ENCODE measurements at places on chromosomes 3 and 15.

GRCh38 chr3:196968233-196969133 is at the start of gene PIGZ:
TSS of gene PIGZ (minus strand) at chr3:196968833. CDS start at chr3:196952031, 16,802 bp downstream.
- DNase-seq: no peak

- no peak for DNase-seq
Observed at GRCh38 chr3:127325629-127325961, 37.7 kb upstream of the PRR20G start.

DNA sequence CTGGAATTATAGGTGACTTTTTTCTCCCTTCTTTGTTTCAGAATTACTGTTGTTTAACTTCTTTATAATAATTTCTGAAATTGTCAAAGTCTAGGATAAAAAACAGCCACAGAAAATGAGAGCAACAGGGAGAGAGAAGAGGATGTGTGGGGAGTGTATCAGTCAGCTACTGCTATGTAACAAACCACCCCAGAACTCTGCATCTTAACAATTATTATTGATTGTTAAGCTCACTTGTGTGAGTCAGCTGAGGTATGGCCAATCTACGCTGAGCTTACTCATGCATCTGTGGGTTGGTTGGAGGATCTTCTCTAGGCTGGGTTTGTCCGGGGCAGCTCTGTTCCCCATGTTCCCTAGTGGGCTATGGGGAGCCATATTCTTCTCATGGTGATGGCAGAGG is 43.7 kb upstream of the CDV3 start:
- no peak for DNase-seq

- DNase-seq: no peak
Observed at GRCh38 chr3:181844211-181844610, 132.5 kb downstream of the SOX2 start.

DNA sequence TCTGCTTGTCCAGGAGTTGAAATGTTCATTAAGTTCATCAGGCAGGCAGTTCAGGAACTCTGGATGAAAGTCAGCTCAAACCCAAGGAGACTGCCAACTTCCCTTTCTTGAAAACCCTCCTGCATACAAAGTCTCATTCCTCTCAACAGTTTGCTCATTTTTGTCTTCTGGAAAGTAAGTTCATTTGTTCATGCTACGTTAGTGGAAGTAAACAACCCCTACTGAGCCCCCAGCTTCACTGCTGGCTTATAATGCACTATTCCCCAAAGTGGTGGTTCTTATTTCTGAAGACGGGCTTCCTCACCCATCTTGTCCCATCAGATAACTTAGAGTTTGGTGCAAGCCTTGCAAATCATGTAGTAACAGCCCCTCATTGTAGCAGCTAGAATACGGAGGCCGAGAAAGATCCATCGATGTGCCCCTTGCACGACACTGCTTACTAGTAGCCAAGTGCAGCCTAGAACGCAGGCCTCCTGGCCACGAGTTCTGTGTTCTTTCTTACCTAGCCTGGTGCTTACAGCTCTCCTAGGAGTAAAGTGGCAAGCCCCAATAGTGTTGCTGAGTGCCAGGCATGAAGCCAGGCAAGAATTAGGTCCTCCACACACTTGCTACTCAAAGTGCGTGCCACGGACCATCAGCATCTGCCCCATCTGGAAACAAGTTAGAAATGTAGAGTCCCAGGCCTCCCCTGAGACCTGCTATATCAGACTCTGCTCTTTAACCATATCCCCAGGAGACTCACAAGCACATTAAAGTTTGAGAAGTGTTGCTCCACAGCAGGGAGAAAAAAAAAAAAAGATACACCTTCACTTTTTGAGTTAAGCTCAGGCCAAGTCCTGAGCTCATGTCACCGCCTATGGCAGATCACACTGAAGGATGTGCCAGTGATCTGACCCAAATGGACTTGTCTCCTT is 82.5 kb downstream of the RFTN1 start:
- no peak for DNase-seq

GRCh38 chr3:191154827-191155226 is 44.2 kb upstream of the OSTN start:
- DNase-seq: no peak

DNA sequence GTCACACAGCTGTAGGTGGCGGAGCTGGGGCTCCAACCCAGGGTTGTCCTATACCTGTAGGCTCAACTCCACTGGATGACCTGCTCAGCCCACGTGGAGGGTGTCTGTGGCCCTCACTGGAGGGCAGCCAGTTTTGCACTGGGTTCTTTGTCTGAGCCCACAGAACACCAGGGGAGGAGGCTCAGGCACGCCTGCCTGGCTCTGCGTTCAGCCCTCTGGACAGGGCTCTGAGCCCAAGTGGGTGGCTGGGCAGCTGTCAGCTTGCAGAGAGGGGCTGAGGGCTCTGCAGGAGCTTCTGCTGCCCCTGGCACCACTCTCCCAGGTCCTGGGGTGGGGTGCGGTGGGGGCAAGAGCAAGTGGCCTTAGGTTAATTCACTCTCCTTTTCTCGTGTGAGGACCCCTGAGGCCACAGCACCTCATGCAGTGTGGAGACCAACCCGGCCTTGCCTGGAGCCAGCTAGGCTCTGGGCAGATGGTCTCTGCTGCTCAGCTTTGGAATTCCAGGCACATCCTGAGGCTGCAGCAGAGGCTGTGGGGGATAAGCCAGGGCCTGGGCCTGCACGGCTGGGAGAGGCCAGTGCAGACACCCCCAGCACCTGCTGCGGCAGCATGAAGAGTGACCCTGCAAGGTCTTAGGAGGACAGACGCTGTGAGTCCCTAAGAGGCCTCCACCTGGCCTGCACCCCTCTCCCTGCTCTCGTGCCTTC is 23.5 kb downstream of the DUSP7 start:
- DNase-seq: no peak

- DNase-seq: no peak
Observed at GRCh38 chr15:40785814-40786213, 16.0 kb downstream of the C15orf62 start.

GRCh38 chr15:41205315-41205714 is 25.2 kb downstream of the EXD1 start:
- no peak for DNase-seq

DNA sequence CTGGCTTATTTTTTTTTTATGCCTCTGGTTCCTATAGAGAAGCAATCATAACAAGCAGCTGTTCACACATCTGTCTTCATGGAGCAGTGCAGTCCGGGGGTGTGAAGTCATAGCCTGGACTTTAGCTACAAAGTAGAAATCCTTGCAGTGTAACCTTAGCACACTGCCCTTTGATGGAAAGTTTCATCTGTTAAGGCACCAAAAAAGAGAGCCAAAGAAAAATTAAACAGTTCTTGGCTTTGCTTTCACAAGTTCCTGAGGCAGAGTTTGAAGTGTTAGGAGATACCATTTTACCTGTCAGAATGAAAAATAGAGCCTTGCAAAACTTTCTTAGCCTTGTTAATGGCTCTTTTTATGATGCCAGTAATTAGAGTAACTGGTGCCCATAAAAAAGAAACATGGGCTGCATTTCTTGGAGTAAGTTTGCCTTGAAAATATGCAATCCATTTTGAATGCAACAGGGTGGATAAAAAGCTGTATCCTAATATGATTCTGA is 84.1 kb downstream of the PIK3R4 start:
- DNase-seq: peak; percentile 58

- DNase-seq: no peak
Observed at GRCh38 chr3:11150256-11150655, 4.0 kb upstream of the HRH1 start.

DNA sequence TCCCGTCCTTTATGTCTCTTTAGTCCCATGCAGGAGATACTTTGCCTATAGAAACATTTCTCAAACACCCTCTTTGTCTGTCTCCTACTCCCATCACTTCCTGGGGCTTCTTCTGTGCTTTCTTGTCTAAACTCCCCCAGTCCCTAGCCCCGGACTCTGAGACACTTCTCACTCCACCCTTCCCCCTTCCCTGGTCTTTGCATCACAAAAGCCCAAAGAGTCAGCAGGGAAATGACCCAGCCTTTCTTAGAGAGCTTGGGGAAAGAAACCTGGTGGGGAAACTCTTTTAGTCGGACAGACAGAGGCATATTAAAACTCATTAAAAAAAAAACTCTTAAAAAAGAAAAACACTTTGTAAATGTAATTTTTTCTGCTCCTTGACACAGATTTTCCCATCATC is 211.2 kb downstream of the TJP1 start:
- no peak for DNase-seq

DNA sequence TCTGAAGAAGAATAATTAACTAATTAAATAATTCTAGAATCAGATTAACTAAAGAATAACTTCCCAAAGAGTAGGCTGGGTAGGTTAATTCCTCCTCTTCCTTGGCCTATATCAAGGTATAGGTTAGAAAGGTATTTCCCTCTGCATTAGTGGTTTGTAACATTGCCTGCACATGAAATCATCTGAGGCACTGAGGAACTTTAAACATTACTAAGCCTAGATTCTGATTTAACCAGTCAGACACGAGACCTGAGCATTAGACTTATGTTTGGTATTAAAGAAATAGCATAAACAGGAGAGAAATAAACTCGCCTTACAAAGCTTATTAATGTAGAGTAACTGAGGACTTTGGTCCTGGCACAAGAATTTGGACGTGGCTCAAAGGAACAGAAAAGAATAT is 84.2 kb downstream of the FGF7 start:
- DNase-seq: no peak

GRCh38 chr3:62798000-62798399 is 77.2 kb downstream of the CADPS start:
- DNase-seq: no peak

DNA sequence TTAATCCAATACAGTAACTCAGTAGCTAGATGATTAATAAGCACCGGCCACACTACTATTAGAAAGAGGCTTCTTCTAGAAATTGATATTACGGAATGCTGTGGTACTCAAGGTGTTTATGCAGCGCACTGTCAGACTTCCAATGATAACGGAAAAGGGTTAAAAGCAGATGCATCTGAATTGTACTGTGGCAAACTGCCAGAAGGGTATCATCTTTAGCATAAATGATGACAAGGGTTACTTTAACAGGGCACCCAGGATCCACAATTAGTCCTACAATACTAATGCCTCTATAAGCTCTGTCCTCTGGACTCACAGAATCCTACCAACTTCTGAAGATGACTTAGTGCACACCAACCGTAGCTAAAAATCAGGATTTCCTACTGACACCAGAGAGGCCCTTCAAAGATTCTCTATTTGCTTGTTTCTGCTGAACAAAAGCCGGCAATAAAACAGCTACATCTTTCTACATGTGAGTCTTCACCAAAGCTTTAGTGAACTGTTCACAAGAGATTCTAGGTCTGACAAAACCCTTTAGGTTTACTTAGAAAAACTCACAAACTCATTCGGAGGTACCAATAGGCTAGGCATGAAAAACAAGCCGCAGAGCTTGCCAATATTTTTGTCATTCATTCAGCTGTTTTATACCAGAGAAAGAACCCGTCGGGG is 7.1 kb downstream of the SATB1 start:
- no peak for DNase-seq

DNA sequence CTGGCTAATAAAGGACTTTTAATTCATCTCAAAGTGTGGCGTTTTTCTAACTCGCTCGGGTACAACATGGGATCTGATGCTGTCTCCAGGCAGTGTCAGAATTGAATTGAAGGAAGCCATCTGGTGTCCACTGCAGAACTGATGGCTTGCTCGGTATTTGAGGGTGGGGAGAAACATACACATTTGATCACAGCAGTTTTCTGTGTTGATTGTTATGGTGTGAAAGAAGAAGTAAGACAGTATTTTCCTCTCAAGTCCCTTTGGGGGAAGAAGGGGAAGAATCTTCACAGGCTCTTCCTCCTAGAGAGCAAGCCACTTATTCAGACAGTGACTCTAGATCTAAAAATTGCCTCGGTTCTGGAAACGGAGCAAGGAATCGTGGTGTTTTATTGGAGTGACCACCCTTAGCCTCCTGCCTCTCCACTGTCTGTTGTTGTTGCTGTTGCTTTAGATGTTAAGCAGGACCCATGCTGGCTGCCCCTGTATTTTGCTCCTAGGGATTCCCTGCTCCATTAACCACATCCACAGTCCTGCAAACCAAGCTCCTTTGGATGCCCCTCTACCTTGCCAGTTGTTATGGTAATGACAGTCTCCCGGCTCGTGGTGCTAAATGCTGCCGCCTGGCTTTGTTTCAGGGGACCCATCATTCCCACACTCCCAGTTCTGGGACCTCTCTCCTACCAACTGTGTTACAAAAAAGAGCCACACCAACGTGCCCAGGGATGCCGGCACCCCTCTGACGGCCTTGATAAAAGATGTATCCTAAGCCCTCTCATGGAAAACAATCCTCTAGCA is 15.3 kb upstream of the MCCC1 start:
- no peak for DNase-seq

DNA sequence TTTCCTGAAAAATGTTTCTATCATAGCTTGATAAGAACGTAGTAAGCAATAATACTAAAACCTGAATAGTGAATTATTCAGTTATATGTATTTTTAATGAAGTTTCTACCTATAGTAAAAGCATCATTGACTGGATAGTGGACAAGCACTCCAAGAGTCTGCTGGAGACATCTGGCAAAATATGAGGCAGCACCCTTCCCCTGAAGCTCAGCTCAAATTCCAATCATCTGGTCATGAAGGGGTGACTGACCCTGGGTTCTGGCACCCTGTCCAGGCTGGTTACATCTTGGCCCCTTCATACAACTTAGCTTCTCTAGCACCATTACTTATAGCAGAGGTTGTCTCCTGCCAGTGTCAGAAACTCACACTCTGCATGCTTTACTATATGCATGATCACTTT is 455.4 kb downstream of the RAP2B start:
- DNase-seq: no peak

DNA sequence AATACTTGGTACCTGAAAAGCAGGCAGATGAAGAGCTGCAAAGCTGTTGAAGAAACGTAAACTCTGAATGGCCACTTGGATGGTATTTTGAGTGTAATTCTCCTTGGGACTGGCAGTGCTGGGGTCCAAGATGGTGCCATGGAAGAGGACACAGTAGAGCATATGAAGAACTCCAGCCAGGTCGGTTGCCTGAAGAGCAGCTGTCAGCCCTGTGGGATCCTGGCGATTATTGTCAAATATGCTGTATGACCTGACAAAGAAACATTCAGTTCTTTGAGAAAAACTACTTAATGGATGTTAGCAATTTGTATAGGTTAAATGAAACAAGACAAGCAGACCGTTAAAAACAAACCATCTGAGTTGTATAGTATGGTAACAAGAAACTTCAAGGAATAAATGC is 44.8 kb downstream of the ISL2 start:
- no peak for DNase-seq

All from GM04504 (cell line).